Smooth muscle cell of the coronary artery (primary cell): ENCODE measurements at places on chromosomes 7 and 10. TPM values are rescaled to one million over a fixed set of nuclear protein-coding genes. Genes with fewer than 3 reads are reported as not detected.

The NEUROD6 gene
- not detected in 2 replicates for total RNA-seq

The SPDYE1 gene
- not detected in 2 replicates for total RNA-seq

The ATRNL1 gene
- 0.23 and 1.4 TPM in 2 replicates for total RNA-seq

The STEAP4 gene
- total RNA-seq: 0.08 and 15.0 TPM in 2 replicates

The EMX2 gene
- total RNA-seq: 0.08 and 4.1 TPM in 2 replicates

The TSPAN13 gene
- 0.23 and 30.8 TPM in 2 replicates for total RNA-seq

The GBX1 gene
- total RNA-seq: not detected in 2 replicates

The NUDT13 gene
- total RNA-seq: 0.59 and 0.75 TPM in 2 replicates

The CLDN3 gene
- total RNA-seq: not detected in 2 replicates

The FBXL13 gene
- 1.6 and 9.2 TPM in 2 replicates for total RNA-seq

The MRLN gene
- total RNA-seq: not detected in 2 replicates

The CFAP58 gene
- total RNA-seq: 0.47 and 0.75 TPM in 2 replicates

The C10orf71 gene
- total RNA-seq: not detected in 2 replicates

The CREB5 gene
- 2.5 and 2.6 TPM in 2 replicates for total RNA-seq

The HDAC9 gene
- 17.7 and 21.2 TPM in 2 replicates for total RNA-seq

The CALML5 gene
- not detected in 2 replicates for total RNA-seq

The FAM20C gene
- total RNA-seq: 23.0 and 58.4 TPM in 2 replicates

The EGR2 gene
- total RNA-seq: 0.15 and 1.3 TPM in 2 replicates

The HMX2 gene
- not detected in 2 replicates for total RNA-seq

The CPED1 gene
- total RNA-seq: 32.2 and 50.7 TPM in 2 replicates

The HABP2 gene
- not detected in 2 replicates for total RNA-seq

The SDK1 gene
- total RNA-seq: under 0.01 and 1.8 TPM in 2 replicates

The OR2A5 gene
- total RNA-seq: not detected in 2 replicates

The NYAP1 gene
- total RNA-seq: 0.12 and 0.38 TPM in 2 replicates

The GIMAP8 gene
- total RNA-seq: under 0.01 and 0.12 TPM in 2 replicates
